HT-29 (cell line): ENCODE measurements at places on chromosomes 2 and 18. TPM values are rescaled to one million over a fixed set of nuclear protein-coding genes. Genes with fewer than 3 reads are reported as not detected.
A peak's percentile ranks its signal among the peaks of the same experiment; 100 is the strongest.

DNA sequence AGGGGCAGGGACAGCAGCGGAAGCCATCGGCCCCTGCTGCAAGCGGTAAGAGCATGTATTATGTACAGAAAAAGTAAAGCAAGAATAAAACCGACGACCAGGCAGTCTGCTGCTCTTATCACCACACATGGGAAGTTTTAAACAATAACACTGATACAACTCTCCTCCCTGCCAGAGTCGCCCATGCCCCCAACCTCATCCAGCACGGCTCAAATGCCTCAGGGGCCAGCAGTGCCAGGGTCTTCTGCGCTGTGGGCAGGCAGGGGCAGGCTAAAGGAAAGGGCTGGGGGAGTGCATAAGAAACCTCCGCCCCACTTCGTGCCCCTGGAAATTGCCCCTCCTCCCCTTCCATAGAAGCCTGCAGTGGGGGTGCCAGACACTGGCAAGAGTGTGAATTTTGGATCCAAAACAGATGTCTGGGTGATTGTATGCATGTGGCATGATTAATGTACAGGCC, 10.1 kb downstream of the TEX51 start:
- no peak for DNase-seq

DNA sequence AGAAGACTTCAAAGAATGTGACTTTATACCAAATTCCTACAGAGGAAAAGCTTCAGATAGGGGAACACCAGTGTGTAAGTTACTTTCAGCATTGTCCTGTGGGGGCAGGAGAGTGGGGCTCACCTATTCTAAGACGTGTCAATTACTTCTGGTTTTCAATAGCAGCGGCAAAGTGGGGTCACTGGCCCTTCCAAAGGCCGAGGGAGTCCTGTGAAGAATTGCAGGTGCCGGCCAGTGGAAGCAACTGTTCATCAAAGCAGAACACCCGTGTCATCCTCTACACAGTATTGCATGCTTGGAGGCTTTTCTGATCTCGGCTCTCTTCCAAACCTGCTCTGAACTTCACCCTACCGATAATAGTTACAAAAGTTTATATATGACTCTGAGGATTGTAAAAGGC, 1176.5 kb upstream of the TMEFF2 start:
- no peak for DNase-seq

- DNase-seq, result peak; percentile 39
These were observed 88.2 kb downstream of the GALNT14 start for GRCh38 chr2:31049916-31050588.

DNA sequence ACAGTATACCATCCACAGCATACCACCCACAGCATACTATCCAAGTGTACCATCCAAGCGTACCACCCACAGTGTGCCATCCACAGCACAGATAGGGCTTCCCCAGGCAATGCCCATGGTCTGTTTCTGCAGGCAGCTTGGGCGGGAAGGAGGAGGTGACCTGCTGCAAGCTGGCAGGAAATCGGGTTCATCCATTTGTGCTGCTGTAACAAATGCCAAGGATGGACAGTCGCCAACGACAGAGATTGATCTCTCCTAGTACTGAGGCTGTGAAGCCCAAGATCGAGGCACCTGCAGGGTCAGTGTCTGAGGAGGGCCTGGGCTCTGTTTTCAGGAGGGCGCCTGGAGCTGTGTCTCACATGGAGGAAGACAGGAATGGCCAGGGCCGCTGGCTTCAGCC, 93.6 kb upstream of the SNTG2 start:
- DNase-seq, result no peak

RGPD3 gene
- total RNA-seq, result 0.03 TPM in 1 of 2 replicates, not detected in the other

POLE4 gene
- 50.7 and 61.7 TPM in 2 replicates for total RNA-seq

- no peak for DNase-seq
These were observed 49.5 kb upstream of the MBOAT2 start for GRCh38 chr2:9052821-9053533.

DNA sequence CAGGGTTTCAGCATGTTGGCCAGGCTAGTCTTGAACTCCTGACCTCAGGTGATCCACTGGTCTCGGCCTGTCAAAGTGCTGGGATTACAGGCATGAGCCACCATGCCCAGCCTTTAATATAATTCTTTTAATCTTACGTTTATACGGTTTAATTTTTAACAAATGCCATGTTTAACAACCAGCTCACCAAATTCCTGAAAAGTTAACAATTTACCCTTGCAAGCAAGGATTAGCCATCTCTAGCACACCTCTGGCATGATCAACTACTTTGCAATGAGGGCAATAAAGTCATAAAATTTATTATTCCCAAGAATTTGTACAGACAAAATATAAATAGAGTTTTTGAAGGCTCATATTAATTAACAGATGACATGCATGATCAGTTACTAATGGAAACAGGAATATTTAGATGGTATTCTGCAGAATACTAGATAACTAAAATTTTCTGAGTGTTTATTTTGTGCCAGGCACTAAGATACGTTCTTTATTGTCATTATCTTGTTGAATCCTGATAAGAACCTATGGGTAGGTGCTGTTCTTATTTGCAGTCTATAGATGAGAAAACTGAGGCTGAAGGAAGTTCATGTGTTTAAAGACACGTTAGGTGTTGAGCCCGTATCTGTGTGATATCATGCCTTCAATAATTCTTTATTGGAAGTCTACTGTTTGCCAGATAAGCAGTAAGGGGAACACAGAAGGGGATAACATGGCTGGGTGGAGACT, 190.1 kb downstream of the CDCA7 start:
- DNase-seq, result peak; percentile 59

DNA sequence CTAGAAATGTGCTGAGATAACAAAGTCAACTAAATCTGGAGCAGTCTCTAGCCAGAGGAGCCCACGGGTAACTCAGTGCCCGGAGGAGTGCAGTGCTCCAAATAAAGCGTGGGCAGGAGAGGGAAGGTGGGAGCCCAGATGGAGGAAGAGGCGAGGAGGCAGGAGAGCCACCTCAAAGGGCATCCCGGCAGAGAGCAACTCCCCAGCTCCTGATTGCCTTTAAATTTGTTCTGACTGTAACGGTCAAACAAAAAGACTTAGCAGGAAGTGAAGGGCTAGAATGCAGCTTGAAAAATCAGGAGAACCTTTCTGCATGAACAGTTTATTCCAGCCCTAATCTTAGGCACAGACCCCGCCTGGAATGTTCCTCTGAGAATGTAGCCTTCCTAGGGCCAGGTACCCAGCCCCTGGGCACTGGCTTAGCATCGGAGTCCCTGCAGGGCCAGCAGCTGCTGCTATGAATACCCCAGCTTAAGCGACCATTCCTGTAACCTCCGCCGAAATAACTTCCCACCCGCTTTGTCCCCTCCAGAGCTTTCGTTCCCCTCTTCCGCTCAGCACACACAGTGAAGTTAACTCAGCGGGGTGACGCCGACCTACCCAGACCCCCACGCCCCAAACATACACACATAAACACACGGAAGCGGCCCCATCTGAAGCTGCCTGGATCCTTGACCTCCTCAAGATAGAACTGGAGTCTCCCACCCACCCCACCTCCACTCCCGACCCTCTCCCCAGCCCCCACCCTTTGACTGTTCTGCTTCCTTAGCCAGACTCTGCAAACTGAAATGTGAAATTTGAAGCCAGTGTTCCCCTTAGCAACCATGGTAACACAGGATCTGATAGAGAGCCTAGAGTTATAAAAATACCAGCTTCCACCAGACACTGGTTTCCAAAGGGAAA, 123.2 kb downstream of the SMAD7 start:
- no peak for DNase-seq

- no peak for DNase-seq
These were observed 350.7 kb upstream of the SYT4 start for GRCh38 chr18:43627848-43628530.

- DNase-seq, result no peak
These were observed 1.4 kb downstream of the COL3A1 start for GRCh38 chr2:188975497-188976102.

AAMP gene
- total RNA-seq, result 266 and 310 TPM in 2 replicates

DNA sequence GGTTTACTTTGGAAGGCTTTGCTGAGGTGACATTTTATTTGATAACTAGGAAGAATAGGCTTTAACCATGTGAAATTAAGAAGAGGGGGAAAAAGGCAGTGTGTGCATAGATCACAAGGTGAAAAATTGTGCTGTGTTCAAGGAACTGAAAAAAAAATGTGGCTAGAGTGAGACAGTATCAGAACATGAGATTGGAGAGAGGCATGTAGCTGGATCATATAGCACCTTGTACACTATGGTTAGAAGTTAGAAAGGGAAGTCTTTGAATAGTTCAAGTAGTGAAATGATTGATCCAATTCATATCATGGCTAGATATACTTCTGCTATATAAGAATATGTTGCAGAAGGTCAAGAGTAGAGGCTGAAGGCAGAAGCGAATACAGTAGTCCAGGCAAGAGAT, 12.3 kb upstream of the TNFRSF11A start:
- no peak for DNase-seq

- DNase-seq, result no peak
These were observed 221.0 kb upstream of the OSR1 start for GRCh38 chr2:19579461-19579860.
